Cardiac muscle cell (in vitro differentiated cells and primary cell): ENCODE measurements at places on chromosomes 7 and 10. TPM values are rescaled to one million over a fixed set of nuclear protein-coding genes. Genes with fewer than 3 reads are reported as not detected.

DNA sequence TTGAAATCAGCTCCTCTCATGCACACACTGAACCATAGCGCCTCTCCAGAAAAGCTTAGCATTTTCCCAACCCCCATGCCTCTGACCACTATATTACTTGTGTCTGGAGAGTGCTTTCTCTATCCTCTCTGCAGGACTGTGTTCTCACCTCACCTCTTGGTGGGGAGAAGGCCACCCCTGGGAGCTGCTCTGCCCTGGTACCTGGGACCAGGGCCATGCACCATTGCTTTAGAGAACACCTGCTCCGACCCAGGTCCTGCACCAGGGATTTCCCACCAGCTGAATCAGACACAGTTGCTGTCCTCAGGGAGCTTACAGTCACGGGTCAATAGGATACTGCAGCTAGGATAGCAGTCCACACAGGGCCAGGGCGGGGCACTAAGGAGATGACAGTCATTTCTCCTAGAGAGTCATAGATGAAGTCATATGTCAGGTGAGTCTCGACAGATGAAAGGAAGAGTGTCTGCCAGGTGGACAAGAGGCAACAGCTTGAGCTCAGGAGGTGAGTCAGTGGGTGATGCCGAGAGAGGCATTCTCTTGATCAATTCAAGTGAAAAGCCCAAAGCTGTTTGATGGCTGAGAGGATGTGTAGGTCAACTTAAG is 619 bp upstream of the LMTK2 start:
- H3K4me1 ChIP-seq: peaks cover 23% of the 10 kb centered on the region
- DNase-seq: no peak
- H3K27ac ChIP-seq: no peak overlapping the region
- H3K27me3 ChIP-seq: no peaks in the 10 kb centered on the region

IFIT1B gene
- 0.31 and 0.99 TPM in 2 replicates for polyA plus RNA-seq

DNA sequence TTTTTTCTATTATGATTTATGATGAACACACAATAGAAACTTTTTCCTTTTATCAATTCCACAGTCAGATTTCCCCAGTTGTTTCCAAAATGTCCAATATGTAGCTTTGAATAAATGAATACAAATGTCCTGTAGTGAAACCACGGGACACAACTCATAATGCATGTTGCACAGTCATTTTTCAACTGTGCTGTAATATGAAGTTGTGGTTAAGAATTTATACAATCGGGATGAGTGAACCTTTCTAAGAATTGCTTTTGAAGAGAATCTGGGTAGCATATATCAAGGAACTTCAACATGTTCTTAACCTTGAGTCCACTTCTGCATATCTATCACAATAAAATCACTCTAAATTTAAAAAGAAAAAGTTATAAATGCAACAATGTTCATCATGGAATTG is 14.6 kb upstream of the ST7 start:
- no peak for DNase-seq
- H3K36me3 ChIP-seq: no peaks in the 10 kb centered on the region
- no peak overlapping the region for H3K4me3 ChIP-seq
- no peaks in the 10 kb centered on the region for H3K27me3 ChIP-seq
- H3K4me1 ChIP-seq: no peaks in the 10 kb centered on the region

- H3K27ac ChIP-seq: no peak overlapping the region
- H3K27me3 ChIP-seq: no peaks in the 10 kb centered on the region
- no peak overlapping the region for H3K4me3 ChIP-seq
- peaks cover 12% of the 10 kb centered on the region for H3K4me1 ChIP-seq
These were observed 3.4 kb upstream of the NT5C2 start for GRCh38 chr10:103196516-103196915.
